ENCODE measurements at places on chromosomes 16 and 17.

DNA sequence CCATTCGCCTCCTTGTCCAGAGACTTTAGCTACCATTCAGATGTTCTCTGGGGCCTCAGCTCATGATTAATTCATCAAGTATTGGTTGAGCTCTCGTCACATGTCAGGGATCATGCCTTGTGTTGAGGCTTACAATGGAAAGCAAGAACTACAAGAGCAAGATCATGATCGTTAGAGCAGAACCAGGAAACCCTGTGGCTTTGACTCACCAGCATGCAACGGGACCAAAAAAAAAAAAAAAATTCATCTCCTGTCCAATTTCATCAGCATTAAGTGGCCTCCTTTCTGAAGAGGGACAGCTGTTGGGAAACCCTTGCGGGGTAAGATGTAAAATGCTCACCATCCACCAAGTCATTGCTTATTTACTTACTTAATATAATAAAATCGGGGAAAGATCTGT, 12.1 kb upstream of the USP10 start:
- DNase-seq = peak; percentile 93

- DNase-seq = no peak
Measured at GRCh38 chr16:6279286-6279685, 1053.4 kb upstream of the RBFOX1 start.

GRCh38 chr17:29135464-29135863, 44.7 kb downstream of the MYO18A start:
- no peak for DNase-seq

- DNase-seq = no peak
Measured at GRCh38 chr17:31692027-31692426, 167.0 kb downstream of the COPRS start.

GRCh38 chr17:54900457-54901229, at the start of gene TOM1L1:
Gene TOM1L1 (plus strand): TSS chr17:54900852. CDS start chr17:54900866, 14 bp downstream.
- DNase-seq = peak; percentile 50

DNA sequence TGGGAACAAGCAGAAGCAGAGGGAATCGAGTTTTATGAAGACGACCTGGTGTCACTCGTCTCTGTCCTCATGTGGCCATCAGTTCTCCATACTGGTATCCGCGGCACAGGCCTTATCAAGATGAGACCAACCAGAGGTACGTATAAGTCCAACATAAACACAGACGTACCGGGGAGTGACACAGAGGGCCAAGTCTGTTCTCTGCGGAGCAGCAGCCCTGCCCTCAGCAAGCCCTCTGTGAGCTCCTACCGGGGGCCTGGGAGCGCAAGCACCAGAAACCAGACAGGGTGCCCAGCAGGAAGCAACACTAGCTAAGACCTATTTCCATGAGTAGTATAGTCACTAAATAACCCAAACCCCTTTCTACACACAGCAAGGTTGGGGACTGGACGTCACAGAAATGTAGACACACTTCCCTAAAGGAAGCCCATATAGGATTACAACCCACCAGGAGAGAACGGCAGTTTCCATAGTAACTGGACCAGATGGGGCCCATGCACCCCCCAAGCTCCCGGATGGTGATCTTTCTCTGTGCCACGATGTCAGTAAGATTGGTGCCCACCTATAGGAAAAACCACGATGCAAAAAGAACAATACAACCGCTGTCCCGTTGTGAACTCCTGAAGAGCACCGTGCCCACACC, 911 bp downstream of the ARL16 start:
- DNase-seq = peak; percentile 12

GRCh38 chr16:86763819-86764218, 185.5 kb downstream of the FOXL1 start:
- DNase-seq = no peak

DNA sequence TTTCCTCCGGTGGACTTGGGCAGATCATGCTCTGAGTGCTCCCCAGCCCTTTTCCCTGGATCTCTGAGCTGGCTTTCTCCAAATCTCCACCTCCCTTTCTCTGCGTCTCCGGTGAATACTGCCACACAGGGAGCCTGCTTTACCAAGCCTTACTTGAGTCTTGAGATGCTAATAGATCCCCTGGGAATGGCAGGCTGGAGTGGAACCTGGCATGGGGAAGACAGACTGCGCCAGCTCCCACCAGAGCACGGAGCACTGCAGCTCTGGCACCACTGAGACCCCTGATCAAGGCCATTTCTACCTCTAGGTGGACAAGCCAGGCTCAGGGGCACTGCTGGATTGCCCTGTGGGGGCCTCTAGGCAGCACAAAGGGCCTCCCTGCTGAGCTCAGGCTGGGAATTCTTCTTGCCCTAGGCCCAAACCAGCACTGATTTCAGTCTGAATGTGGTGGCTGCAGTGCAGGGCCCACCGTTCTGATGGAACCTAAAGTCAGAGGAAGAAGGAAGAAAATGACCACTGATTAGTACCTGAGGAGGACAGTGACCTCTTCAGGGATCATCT, 74.3 kb upstream of the CRHR1 start:
- no peak for DNase-seq

Measured in fibroblast of upper back skin (primary cell).